ENCODE measurements at places on chromosomes 16 and 17.

GRCh38 chr17:5511401-5512225, 25.2 kb downstream of the MIS12 start:
- DNase-seq = no peak

DNA sequence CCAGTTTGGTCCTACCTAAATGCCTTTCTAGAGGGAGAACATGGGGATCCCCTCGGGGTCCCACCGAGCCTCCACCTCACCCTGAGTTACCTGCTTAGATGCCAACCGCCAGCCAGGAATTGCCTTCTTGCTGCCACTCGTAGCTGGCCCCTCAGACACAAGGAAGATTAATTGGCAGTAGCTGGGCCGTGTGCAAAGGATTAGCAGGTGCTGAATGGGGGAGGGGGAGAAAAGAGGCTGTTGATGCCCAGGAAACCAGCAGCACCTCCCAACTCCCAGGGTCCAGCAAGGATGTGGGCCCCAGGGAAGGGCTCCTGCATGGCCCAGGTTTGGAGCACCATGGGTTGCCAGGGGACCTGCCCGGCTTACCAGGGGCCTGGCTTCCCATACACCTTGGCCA, at the start of gene CNGB1:
Gene CNGB1, minus strand, starts transcription at position 159 of the 400 bp plus-strand sequence. CDS start 3,842 bp downstream, outside the sequence.
- DNase-seq = no peak

DNA sequence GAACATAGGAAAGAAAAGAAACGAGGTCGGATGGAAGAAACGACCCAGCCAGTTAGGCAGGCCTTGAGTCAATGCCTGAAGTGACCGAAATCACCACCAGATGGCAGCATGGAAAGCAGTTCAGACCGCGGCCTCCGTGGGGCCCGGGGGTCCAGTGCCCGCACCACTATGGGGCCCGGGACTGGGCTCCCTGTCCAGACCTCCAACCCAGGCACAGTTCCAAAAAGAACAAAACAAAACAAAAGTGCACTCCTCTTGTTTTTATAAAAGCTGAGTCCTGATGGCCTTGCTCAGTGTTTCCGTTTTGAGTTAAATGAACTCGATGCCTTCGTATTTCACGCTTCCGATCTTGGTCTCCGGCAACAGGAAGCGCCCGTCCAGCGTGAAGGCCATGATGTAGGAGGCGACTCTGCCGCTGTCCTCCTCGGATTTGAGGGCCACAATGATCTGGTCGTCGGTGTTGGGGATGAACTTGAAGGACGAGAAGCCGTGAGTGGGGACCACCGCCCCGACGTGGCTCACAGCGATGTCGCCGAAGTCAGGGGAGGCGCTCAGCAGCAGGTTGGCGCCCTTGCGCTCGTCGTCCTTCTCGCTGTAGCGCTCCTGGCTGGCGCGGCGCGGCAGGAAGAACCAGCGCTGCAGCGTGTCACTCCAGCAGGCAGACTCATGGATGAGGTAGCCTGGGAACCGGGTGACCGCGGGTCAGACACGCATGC, 13.7 kb upstream of the LGALS3BP start:
- DNase-seq = peak; percentile 72

DNA sequence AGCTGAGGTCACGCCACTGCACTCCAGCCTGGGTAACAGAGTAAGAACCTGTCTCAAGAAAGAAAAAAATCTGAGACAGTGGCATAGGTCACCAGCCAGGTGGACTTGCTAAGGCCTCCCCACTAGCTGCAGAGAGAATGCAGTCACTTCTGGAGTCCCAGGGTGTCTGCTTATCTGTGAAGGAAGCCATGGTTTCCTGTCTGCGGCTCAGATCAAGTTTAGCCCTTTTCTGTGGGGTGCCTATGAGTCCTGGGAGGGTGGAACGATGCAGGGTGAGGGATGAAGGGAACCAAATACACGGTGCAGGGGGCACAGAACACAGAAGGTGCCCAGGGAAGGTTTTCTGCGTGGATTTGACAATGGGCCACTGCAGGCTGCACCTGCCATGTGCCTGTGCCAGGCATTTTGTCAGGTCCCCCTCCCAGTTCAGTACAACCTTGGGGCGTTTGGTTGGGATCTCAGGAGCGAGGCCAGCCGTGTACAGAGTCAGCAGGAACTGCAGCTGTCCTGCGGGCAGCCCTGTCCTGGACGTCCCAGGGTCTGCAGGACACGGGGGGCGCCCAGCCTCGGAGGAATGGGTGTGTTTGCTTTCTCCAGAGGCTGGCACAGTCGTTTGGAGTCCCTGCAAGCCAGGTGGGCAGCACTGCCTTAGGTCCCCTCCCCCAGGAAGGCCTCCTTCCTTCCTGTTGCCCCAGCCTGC, 41.8 kb downstream of the RAB11FIP4 start:
- peak; percentile 17 for DNase-seq

DNA sequence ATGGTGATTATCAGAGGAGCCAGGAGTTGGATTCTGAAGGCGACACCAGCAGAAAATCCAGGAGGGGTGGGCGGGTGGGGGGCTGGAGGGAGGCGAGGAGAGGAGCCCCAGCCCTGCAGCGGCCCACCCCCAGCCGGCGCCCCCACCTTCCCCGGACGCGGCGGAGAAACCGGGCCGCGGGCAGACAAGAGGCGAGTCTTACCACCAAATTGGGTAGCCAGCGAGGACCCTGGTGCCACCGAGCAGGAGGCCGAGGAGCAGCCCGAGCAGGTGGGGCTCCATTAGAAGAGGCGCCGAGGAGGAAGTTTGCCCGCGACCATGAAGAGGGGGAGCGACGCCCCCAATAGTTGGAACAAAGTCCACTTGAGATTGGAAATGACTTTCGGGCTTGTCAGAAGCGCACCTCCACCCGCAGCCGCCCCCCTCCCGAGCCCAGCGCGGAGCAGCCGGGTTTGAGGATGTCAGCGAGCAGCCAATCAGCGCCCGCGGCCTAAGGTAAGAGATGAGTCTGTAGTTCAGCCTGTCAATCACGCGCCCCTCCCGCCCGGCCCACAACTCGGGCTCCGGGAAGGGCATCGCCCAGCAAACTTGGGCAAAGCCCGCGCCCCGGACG, at the start of gene WNT3:
Gene WNT3, minus strand, starts transcription at position 377 of the 613 bp plus-strand sequence. Its CDS starts 95 bp downstream, at position 282.
- DNase-seq = no peak

DNA sequence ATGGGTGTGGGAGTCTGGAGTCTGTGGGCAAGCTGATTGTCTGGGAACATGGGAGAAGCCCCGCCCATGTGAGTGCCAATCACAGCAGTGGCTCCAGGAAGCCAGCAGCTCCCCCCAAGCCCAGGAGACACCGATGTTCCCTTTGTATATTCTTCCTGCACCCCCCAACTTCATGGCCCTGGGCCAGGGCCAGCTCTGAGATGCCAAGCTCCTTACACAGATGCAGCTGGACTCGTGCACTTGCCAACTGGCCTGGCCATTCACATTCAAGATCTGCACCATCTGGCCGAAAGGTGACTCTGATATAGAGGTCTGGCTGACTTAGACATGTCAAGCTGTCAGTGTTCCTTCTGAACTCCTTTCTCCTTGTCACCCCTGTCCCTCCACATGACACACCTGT, 50.5 kb downstream of the CACNG5 start:
- no peak for DNase-seq

GRCh38 chr17:57869617-57870282, 19.9 kb upstream of the MRPS23 start:
- DNase-seq = no peak

DNA sequence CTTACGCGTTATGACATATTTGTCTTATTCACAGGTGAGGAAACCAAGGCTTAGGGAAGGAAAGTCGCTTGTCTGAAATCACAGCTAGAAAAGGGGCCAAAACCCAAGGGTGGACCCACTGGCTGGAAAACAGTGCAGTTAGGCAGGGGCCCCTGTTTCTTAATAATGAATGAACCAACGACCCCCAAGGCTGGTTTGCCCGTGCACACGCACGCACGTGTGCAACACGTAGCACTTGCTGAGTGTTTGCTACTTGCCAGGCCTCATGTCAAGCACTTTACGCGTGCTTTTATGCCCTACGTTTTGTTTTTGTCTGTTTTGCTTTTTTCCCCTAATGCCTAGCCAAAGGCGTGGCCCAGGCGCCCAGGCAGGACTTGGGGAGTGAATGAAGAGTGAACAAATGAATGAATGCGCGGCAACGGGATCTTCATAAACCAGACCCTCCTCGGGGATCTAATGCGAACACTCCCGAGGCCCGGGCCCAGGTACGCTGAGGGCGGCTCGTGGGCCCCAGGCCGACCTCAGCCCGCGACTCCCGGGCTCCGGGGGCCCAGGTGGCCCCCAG, 571 bp upstream of the USP10 start:
- peak; percentile 24 for DNase-seq

- DNase-seq = peak; percentile 36
Observed at GRCh38 chr17:336110-337021, 16.2 kb downstream of the RPH3AL start.

GRCh38 chr17:32104158-32104557, 38.1 kb upstream of the RHOT1 start:
- no peak for DNase-seq

DNA sequence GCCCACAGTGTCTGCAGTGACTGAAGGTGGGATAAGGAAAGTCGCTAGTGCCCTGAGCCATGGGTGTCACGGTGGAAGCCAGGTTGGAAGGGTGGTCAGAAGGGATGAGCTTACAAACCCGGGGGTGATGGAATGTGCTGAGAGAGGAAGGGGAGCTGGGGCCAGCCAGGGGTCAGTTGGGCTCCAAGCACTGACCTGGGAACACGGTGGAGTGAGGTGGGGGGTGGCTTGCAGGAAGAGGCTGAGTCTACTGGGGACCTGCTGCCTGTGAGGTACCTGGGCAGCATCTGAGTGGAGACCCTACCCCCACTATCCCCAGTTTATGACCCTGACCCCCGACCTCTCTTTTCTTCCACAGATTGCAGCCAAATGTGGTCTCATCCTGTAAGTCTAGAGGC, 3.1 kb downstream of the TMEM92 start:
- DNase-seq = no peak

- DNase-seq = no peak
Observed at GRCh38 chr16:62863139-62863538, 826.9 kb upstream of the CDH8 start.

DNA sequence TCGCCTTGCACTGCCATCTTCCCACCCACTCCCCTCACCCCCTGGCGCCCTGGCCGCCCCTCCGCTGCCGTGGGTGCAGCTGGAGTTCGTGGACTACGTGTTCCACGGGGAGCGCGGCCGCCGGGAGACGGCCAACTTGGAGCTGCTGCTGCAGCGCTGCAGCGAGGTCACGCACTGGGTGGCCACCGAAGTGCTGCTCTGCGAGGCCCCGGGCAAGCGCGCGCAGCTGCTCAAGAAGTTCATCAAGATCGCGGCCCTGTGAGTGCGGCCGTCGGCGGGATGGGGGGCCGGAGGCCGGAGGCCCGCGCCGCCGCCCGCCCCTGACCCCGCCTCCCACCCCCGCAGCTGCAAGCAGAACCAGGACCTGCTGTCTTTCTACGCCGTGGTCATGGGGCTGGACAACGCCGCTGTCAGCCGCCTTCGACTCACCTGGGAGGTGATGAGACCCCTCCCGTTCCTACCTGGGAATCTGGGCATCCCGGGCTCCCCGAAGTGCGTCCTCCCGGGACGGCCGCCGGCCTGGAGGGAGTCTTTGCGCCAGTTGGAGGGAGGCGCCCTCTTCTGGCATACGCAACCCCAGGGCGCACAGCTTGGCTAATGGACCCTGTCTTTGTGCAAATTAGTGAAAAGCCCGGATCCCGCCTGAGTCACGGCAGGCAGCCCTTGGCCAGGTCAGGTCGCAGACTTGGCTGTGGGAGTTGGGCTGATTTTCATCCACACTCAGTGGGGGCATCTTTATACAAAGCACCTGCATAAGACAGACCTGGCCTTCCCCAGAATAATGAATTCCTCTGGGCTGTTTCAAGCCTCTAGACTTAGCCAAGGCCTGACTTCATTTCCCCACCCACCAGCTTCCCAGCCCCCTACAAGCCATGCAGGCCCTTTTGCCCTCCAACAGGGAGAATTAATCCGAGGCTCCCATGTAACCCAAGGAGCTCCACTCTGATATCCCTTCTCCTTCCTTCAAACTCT, 14.3 kb downstream of the RAPGEFL1 start:
- peak; percentile 88 for DNase-seq

- DNase-seq = peak; percentile 5
Observed at GRCh38 chr17:34797720-34798119, 163.5 kb downstream of the CCT6B start.

DNA sequence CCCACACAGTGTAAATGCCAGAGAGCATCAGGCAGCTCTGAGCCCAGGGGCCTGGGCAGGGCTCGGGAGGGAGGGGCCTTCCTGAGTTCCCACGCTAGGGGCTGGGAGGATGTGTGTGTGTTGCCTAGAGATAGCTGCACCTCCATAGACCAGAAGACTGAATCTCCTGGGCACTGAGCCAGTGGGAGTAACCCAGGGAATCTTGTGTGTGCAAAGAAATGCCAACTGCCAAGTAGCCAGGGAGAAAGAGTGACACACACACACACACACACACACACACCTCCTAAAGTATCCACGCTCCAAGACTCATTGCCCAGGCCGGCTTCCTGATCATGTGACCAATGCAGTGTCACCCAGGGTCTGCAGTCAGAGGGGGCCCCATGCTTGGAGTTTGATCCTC, 166.2 kb upstream of the RPL38 start:
- no peak for DNase-seq

DNA sequence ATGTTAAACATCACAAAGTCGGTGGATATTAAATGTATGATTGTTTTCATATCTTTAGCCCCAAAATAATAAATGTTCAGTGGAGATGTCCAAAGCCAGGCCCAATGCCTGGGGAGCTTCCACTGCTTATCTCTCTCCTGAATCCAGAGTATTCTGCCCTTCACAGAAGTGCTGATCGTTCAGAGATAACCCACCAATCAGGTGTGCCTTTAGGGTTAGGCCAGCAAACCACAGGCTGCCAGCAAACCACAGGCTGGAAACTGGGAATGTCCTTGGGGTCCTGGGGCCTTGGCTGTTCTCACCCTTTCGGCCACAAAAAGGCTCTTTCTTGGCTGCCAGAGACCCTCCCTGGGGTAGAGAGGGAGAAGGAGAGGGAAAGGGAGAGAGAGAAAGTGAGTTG, 33.9 kb downstream of the NXN start:
- no peak for DNase-seq

DNA sequence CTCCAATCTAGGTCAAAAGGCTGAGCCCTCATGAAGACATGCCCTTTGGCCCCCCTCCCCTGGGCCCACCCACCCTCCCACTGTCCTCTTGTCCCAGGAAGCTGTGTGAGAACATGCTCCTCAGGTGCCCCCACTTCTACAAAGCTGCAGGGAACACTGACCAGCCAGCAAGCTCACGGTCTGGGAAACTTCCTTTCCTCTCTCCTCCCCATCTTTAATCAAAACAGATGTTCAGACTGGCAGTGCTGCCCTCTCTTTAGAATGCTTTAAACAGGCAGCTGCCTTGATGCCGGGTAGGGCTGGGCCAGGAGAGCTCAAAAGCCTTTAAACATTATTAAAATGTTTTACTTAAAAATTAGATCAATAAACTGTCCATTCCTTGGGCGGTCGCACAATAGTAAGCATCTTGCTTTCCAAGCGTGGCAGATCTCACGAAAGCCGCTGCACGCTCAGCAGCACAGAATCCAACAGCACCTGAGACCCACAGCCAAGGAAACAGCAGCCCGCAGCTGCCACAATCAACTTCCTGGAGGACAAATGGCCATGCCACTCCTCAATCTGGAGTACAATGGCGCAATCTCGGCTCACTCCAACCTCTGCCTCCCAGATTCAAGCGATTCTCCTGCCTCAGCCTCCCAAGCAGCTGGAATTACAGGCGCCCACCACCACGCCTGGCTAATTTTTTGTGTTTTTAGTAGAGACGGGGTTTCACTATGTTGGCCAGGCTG, 399.2 kb downstream of the SLC39A11 start:
- DNase-seq = no peak
